ENCODE measurements at places on chromosomes 4 and X.

DNA sequence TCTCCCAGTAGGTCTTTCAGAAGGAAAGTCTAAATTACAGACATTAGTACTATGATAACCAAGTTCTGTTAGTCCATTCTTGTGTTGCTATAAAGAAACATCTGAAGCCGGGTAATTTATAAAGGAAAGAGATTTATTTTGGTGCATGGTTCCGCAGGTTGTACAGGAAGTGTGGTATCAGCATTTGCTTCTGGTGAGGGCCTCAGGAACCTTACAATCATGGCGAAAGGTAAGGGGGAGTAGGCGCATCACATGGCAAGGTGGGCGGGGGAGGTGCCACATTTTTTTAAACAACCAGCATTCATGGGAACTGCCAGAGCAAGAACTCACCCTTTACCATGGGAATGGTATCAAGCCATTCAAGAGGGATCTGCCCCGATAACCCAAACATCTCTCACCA is 26.2 kb upstream of the USP46 start:
- no peak for DNase-seq

DNA sequence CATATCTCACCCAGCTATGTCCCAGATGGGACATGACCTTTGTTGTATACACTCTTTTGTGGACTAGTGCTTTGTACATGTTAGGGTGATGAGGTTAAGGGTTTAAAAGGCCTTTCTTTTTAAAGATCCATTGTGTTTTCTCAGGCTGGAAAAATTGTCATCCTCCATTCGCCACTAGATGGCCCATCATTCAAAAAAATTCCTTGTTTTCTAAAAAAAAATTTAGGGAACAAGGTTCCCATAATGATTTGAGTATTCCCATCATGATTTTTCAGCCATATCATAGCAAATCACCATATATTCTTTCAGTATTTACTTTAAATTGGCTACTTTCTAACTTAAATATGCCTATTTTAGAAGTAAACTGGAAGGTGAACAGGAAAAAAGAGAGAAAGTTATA is 91.9 kb upstream of the TMEM164 start:
- peak; percentile 14 for DNase-seq

GRCh38 chr4:6779667-6780565 is 2.6 kb upstream of the KIAA0232 start:
- DNase-seq = no peak

GRCh38 chr4:55004831-55005230 is 120.6 kb downstream of the KDR start:
- peak; percentile 59 for DNase-seq

GRCh38 chr4:183146478-183146877 is 47.4 kb downstream of the WWC2 start:
- no peak for DNase-seq

GRCh38 chr4:125198916-125199315 is 115.8 kb upstream of the FAT4 start:
- DNase-seq = peak; percentile 91

- no peak for DNase-seq
Observed at GRCh38 chr4:182803235-182803634, 114.0 kb downstream of the DCTD start.

DNA sequence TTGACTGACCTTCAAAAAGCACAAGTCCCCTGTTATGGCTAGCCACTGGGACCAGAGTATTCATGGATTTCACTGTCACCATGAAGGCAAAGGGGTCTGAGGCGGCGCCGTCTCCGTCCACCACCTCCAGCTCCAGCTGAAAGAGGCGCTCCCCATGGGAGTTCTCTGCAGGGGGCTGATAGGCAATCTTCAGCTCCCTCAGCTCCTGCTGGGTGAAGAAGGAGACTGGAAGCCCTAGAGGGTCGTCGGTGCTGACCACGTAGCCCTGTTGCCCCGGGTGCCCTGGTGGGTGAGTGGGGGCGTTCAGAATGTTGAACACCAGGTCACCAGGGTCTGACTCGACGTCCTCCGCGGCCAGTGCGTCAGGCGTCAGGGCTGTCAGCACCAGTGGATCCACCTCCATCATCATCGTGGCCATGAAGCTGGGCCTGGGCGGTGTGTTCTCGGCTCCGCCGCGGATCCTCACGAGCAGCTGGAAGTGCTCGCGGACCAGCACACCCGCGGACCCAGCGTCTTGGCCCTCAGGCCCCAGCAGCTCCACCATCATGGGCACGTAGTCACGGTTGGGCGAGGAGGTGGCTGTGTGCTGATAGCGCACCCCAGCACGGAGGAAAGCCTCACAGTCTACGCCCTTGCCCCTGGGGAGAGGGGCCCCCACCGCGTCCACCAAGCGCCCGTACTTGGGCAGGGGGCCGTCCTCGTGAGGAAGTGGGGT is 987 bp downstream of the FREM3 start:
- DNase-seq = no peak

DNA sequence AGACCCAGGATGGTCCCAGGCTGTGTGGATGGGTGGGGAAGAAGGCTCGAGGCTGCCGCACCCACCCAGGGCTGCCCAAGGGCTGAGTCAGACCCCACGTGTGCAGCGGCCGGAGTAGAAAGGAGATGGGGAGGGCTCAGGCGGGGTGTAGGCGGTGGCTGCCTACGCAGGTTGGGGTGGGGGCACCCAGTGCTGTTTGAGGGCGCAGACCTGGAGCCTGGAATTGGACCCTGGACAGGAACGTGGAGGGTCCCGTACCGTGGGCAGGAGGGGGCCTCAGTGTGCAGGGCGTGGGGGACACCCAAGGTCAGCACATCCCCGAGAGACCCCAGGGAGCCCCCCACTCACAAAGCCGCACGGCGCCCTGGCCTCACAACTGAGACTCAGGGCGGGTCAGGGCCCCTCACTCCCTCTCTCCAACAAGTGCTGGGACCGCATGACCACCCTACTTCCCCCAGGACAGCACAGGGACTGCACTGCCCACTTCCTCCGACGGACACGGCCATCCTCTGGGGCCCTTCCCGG is 79.9 kb downstream of the FAM53A start:
- DNase-seq = no peak

GRCh38 chrX:150088766-150089518 is 150.7 kb upstream of the EOLA2 start:
- DNase-seq = no peak

GRCh38 chrX:71492231-71493065 is 40.5 kb upstream of the OGT start:
- DNase-seq = peak; percentile 27

DNA sequence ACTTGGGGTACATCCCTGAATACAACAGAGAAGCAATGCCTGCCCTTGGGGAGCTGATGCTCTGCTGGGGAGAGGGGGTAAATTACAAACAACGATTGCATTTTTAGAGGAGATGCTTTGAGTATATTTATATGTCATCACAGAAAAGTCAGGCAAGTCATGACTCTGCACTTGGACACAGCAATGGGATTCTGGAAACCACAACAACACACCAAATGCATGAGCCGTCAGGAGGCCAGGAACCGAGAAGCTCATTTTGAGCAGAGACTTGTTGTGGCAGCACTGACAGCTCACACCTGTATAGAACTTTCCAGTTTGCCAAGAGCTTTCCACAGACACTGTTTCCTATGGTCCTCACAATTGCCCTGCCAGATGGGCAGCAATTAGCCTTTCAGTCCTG is 113.2 kb upstream of the RBPJ start:
- no peak for DNase-seq

- no peak for DNase-seq
Observed at GRCh38 chr4:22941688-22942375, 249.1 kb downstream of the GBA3 start.

GRCh38 chr4:165355900-165356300 is 22.9 kb upstream of the CPE start:
- peak; percentile 54 for DNase-seq

DNA sequence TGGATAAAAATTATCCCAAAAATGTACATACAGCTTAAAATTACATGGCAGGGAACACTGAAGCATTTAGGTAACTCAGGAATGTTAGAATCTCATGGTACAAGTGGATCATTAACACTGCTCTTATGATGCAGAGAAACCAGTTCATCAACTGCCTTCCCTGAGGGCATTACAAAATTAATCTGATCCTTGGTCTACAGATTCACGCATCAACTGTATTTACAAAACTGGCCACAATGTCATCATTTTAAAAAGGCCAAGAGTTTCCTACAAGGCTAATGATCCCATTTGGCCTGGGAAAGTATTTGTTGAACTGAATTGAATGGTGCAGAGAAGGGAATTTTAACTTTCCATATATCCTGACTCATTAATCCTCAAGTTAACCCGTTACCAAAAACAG is 84.6 kb downstream of the TSPAN5 start:
- DNase-seq = no peak

- no peak for DNase-seq
Observed at GRCh38 chrX:32514986-32515385, 696.4 kb downstream of the DMD start.

GRCh38 chrX:34300871-34301270 is 168.8 kb upstream of the FAM47A start:
- peak; percentile 53 for DNase-seq

DNA sequence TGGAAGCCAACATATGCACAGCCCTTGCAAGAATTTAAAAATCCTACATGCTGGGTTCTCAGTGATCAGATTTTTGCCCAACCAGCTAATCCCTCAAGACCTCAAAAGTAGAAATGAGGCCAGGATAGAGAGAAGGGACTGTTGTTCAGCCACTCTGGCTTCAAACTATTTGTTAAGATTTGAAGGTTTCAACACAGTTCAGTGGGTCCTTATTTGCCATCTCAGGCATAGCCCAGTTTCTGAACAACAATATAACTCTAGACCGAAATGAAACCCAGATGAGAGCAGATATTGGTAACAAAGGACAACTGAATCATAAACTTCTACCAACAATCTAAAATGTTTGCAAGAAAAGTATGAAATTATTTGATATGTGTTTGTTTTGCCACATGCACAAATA is 237.3 kb downstream of the NR3C2 start:
- no peak for DNase-seq

- no peak for DNase-seq
Observed at GRCh38 chr4:111813555-111814140, 331.6 kb upstream of the FAM241A start.

DNA sequence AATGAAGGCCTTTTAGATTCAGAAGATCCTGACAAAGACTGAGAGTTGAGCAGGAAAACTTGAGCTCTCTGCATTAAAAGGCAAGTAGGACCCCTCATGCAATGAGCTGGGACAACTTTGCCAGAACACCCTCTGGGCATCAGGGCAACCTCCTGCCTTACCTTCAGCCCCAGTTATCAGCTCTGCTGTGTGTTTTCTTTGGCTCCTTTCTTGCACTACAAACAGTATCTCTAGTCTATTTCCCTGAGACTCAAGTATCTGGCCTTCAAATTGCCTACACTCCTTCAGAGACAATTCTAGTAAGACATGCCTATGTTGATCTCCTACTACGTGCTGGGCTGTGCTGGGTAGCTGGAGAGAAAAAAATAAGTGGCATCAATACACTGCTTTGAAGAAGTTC is 192.2 kb downstream of the MID1IP1 start:
- DNase-seq = no peak

GRCh38 chr4:89123451-89123851 is 12.1 kb downstream of the TIGD2 start:
- DNase-seq = no peak

- no peak for DNase-seq
Observed at GRCh38 chrX:40434947-40435346, 145.8 kb upstream of the ATP6AP2 start.

- DNase-seq = no peak
Observed at GRCh38 chr4:85244638-85245037, 230.3 kb upstream of the ARHGAP24 start.

GRCh38 chr4:182918791-182919302 is 1.7 kb upstream of the DCTD start:
- DNase-seq = no peak

DNA sequence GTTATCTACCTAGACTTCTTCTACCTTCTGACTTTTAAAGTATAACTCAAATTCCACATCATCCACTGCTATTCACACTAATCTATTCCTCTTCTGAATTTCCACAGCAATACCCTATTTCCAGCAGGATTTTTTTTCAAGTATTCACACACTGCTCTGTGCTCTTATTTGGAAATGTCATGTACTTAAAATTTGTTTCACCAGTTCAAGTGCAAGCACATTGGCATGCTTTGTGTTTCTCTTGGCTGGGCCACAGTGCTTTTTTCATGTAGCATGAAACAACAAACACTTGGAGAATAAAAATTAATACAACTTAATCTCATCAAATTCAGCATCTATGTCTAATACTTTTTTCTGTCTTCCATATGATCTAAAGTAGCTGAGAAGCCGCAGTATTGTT is 161.8 kb upstream of the PCDH18 start:
- DNase-seq = no peak

DNA sequence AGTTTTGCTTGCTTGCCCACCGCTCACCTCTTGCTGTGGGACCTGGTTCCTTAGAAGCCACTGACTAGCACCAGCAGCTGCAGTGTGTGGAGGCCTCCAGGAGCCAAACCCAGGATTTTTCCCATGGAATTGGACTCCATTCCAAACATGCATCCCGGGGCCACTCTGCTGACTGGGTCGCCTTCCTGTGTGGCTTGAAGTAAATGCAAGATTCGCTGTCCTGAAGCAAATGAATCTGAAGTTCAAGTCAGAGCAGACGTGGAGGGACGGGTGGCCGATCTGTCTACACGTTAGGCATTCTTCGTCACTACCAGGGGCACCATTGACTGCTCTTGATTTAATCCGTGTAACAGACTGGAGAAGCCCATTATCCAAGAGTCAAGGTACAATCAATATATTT is 109.0 kb downstream of the SHOX start:
- no peak for DNase-seq

GRCh38 chrX:97070346-97070745 is 186.6 kb downstream of the RPA4 start:
- no peak for DNase-seq

DNA sequence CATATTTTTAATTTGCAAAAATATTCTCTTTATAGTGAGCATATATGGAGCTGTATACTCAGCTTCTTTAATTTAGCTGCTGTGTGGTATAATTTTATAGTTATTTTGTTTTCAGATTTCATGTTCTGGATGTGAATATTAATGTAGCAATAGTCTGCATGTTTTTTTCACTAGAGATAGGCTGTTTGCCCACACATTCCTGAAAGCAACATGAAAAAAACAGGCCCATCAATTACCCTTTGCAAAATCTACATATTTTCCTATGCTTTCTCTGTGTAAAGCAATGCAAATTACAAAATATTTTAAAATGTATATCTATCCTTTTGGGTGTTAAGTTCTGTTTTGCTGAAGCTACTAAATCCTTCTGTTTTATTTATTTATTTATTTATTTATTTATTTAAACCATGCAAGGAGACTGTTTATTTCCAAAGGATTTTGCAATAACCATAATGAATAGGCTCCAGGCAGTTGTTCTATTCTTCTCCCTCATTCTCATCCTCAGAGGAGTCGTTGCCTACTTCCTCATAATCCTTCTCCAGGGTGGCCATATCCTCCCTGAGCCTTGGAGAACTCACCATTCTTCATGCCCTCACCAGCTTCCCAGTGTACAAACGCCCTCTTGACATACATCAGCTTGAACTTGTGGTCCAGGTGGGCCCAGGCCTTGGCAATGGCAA is 277.1 kb downstream of the ANKRD50 start:
- DNase-seq = no peak

- peak; percentile 47 for DNase-seq
Observed at GRCh38 chr4:159103384-159103990, 608 bp downstream of the RAPGEF2 start.

Measured in lung microvascular endothelial cell (primary cell).